ENCODE measurements at places on chromosomes 3 and 15.

GRCh38 chr15:70348581-70349344 lies 251.0 kb upstream of the TLE3 start:
- peak; percentile 56 for ATAC-seq

DNA sequence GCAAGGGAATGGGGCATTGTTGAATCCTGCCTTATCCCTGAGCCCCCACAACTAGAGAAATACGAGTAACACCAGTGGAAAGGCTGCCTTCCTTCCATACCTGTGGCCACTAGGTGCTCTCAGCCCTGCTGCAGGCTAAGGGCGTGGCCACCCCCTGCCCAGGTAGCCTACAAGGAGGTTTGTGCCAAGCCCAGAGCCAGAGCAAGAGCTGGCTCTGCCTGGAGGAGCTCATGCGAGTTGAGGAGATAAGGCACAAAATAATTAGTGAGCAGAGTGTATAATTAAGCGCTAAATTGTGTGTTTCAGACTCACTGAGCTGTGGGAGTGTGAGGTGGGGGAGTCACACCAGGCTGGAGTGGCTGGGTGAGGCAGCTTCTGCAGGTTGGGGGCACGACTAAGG lies 49.2 kb downstream of the TPRA1 start:
- ATAC-seq: no peak

DNA sequence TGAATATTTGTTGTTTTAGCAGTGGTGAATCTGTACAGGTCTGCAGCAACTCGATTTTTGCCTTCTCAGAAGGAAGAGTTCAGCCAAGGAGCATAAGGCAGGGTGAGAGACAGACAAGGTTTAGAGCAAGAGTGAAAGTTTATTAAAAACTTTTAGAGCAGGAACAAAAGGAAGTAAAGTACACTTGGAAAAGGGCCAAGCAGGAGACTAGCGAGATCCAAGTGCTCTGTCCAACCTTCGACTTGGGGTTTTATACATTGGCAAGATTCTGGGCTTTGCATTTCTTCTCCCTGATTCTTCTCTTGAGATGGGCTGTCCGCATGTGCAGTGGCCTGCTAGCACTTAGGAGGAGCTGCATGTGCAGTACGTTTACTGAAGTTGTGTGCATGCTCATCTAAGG lies 46.7 kb upstream of the AADACL2 start:
- ATAC-seq: no peak

DNA sequence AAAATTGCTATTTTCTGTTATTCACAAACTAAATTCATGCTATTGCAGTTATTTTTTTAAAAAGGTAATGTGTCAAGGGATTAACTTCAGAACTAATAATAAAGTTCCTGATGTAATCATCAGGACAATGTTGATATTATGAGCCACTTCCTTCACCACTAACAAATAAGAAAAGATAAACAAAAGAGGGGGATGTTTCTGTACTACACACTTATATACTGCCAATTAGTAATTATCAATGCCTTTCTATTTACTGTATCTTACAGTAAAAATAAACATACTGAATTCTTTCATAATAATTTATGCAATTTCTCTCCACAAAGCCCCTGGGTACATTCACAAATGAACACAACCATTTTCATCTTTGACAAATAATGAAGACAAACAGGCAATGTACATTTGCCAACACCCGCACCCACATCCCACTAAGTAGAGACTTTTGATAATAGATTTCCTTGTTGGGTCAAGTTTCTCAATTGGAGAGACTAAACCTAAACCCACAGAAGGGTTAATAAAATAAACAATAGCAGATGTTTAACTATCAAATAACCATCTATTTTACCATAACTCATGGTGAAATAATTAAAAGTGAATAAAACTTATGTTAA lies 3.7 kb downstream of the CBLB start:
- no peak for ATAC-seq

DNA sequence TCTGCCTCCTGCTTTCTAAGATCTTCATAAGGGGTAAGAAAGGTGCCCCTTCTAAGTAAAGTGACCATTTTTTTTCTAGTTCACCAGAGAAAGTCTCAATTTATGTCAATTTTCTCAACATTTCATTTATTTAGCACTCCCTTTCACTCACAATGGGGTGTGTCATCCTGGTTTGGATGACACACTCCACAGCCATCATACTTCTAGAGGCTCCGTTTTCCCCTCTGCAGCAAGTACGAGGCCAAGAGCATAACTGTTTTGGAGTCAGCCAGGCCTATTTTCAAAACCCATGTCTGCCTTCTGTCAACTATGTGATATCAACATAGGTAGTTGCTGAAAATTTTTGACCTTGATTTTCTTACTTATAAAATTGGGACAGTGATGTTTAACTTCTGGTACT lies 703.2 kb downstream of the NLGN1 start:
- ATAC-seq: no peak

DNA sequence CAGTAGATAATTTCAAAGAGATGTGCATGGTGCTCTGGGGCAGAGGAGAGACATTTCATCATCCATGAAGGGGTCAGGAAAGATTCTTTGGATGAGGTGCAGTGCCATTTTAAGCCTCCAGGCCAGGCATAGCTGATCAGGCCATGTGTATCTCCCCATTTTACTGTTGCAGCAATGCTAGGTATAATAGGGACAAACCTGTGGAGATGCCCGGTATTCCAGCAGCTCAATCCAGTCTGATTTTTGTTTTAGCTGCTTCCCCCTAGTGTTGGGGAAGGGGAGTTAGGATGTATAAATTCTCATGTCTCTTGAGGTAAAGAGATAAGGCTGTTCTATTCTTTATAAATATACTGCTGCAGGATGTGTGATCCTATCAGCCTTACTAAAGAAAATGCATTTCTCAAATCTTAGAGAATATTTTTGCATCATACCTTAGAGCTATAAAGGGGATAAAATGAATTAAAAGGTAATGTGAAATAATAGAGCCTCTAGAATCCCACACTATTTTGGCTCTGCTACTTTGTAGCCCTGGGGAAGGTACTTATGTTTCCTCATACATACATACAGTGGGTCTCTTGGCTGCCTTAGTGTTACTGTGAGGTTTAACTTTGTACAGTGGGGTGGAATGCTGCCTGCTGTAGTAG lies 5.2 kb downstream of the CDV3 start:
- no peak for ATAC-seq

GRCh38 chr3:69741032-69741767 lies 1.9 kb downstream of the MITF start:
- no peak for ATAC-seq

GRCh38 chr15:99433026-99433756 lies 132.6 kb upstream of the MEF2A start:
- ATAC-seq: peak; percentile 44

DNA sequence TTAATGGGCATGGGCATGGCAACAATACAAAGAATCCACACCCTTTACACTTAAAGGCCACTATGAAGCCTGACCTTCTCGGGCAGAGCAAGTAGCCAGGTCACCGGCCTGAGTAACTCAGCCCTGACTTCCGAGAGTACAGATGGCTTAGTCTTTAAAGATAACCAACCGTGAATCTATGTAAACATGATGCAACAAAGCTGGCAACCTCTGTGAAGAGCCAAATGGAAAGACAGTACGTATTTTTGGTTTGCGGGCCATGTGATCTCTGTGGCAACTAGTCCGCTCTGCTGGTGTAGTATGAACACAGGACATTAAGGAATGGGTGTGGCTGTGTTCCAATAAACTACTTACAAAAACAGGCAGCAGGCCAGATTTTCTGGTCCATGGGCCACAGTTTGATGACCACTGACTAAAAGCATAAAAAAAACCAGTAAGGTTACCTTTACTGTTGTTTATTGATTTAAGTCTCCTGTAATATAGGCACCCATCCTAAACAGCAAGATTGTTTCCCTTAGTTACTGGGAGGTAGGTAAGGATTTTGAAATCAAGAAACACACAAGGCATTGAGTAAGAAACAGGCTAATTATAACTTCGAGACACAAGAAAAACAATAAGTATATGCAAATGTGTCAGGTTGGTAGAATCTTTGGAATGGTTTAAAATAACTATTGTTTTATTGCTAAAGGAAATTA lies 14.5 kb downstream of the RIOX2 start:
- ATAC-seq: peak; percentile 46

DNA sequence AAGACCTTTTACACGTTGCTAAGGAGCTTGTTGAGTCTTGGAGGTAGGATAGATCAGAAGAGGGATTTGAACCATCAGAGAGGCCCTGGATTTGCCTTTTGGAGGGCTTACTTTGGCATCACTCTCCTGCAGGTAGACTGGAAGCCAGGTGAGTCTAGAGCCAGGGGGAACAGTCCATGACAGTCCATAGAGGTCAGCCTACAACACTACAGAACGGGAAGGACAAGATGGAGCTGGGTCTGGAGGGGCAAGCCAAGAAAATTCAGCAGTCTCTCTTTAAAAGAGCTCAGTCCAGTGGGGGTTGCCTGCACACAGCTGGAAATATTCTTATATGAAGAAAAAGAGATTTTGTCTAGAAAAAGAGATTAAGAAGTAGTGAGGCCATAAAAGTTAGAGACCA lies 60.7 kb downstream of the HHLA2 start:
- no peak for ATAC-seq

GRCh38 chr15:99051308-99051707 lies 43.7 kb upstream of the PGPEP1L start:
- ATAC-seq: no peak

- no peak for ATAC-seq
These were observed 615 bp downstream of the DHX30 start for GRCh38 chr3:47803480-47804025.

- ATAC-seq: no peak
These were observed 15.7 kb downstream of the TF start for GRCh38 chr3:133761605-133762484.

- ATAC-seq: no peak
These were observed 27.1 kb downstream of the STARD9 start for GRCh38 chr15:42602501-42602900.

- ATAC-seq: no peak
These were observed 22.9 kb upstream of the FGF12 start for GRCh38 chr3:192750201-192750600.

DNA sequence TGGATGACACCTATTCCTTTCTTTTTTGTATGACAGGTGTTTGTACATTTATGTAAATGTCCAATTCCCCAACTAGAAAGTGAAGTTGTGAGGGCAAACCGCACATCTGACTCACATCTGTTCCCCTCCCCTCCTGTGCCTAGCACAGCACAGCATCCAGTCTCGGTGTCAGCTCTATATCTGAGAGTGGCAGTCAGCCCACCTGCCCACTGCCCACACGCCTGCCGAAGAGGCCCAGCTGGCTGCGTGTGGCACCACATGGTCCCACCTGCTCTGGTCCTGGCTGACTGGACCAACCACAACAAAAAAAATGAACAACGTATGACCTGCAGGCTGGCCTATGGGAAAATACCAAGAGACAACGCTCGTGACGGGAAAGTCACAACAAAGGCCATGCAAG lies 62.8 kb downstream of the XXYLT1 start:
- ATAC-seq: no peak
